ENCODE measurements at places on chromosomes 6 and 20.

- peak; percentile 58 for DNase-seq
Measured at GRCh38 chr6:108653949-108654348, 93.2 kb downstream of the FOXO3 start.

GRCh38 chr6:81997090-81997926 lies 244.8 kb upstream of the TENT5A start:
- DNase-seq: peak; percentile 81

- no peak for DNase-seq
Measured at GRCh38 chr20:50266293-50267040, 75.8 kb downstream of the CEBPB start.

GRCh38 chr6:71733970-71734899 lies 152.1 kb upstream of the RIMS1 start:
- DNase-seq: no peak

DNA sequence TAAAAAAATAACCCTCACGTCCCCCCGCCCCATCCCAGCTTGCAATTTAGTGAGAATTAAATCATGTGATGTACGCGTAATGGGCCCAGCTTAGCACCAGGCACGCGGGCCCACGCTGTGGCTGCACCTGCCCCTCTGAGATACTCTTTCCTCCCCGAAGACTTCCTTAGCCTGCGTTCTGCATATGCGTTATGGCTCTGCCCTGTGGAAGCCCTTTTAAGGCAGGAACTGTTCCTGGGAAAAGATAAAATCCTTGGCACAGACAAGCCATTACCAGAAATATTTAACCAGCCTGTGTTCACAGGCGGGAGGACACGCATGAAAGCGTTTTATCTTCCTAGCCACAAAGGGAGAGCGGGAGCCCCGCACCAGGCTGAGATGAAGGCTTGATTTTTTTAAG lies 311.0 kb downstream of the LRFN2 start:
- no peak for DNase-seq

DNA sequence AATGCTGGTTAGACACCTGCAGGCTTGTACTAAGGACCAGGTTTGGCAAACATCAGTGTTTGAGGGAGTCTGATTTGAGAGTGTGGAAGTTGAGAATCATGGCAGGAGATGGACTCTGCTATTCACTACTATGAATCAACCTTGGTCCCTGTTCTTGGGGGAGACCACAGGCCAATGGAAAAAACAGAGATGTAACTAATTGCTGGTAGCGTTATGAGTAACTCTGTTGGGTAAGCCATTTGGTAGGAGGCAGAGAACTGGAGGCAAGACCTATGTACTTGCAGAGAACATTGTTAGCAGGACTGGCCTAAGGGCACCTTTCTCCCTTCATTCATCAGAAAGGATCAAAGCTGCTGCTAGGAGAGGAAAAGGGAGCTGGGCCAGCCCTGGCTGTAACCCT lies 8.3 kb upstream of the WFDC2 start:
- no peak for DNase-seq

- no peak for DNase-seq
Measured at GRCh38 chr6:84222426-84222825, 5.0 kb downstream of the CEP162 start.

Measured in skeletal muscle cell (primary cell).